ENCODE measurements at places on chromosomes 1 and 21.

GRCh38 chr1:223819730-223820514, 25.8 kb downstream of the TP53BP2 start:
- no peak for DNase-seq

GRCh38 chr21:22597660-22598255, 1599.5 kb downstream of the NCAM2 start:
- no peak for DNase-seq

- DNase-seq, result no peak
These were observed 31.8 kb upstream of the FBXO28 start for GRCh38 chr1:224082146-224082545.

GRCh38 chr1:114750780-114751179, 7.0 kb downstream of the CSDE1 start:
- DNase-seq, result no peak

- DNase-seq, result no peak
These were observed 643 bp downstream of the FNDC5 start for GRCh38 chr1:32869923-32870614.

- DNase-seq, result no peak
These were observed 1046.2 kb downstream of the AMY1C start for GRCh38 chr1:104795931-104796330.

GRCh38 chr1:107100331-107100984, 40.4 kb upstream of the NTNG1 start:
- DNase-seq, result no peak

- DNase-seq, result no peak
These were observed 70.3 kb downstream of the SYF2 start for GRCh38 chr1:25161981-25162380.

GRCh38 chr1:110780600-110781484, 92.1 kb upstream of the CD53 start:
- DNase-seq, result peak; percentile 25

- DNase-seq, result no peak
These were observed 15.8 kb downstream of the BEND5 start for GRCh38 chr1:48760857-48761256.

GRCh38 chr1:32240140-32240951, 6.7 kb upstream of the FAM167B start:
- peak; percentile 13 for DNase-seq

GRCh38 chr1:200041337-200042118, 14.0 kb downstream of the NR5A2 start:
- no peak for DNase-seq

- DNase-seq, result no peak
These were observed 4.6 kb downstream of the SNX27 start for GRCh38 chr1:151616505-151616849.

- DNase-seq, result no peak
These were observed 26.5 kb downstream of the C1orf116 start for GRCh38 chr1:207006083-207006482.

DNA sequence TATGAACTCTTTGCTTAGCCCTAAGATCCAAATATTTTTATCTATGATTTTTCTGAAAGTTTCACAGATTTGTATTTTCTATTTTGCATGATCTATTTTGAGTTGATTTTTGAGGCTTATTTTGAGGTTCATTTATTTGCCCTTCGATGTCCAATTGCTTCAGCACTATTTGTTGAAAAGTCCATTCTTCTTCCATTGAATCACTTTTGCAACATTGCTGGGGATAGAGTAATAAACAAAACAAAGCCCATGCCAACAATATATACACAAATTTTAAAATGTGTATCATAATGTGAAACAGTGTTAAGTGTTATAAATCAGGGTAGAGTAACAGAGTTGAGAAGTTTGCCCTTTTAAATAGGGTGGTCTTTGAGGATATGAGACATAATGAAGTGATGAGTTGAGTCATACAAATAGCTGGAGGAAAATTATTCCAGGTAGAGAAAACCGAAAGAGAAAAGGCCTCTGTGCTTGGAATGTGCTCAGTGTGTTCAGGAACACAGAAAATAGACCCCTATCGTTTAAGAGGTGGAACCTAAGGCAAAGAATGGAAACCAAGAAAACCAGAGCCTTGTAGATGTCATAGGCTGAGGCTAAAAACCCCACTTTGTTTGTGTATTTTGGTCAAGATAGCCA, 172.7 kb upstream of the NR5A2 start:
- DNase-seq, result no peak

- DNase-seq, result no peak
These were observed 5.1 kb downstream of the CLCNKB start for GRCh38 chr1:16048573-16049189.

- DNase-seq, result no peak
These were observed 70.9 kb downstream of the TM2D1 start for GRCh38 chr1:61654067-61654466.

DNA sequence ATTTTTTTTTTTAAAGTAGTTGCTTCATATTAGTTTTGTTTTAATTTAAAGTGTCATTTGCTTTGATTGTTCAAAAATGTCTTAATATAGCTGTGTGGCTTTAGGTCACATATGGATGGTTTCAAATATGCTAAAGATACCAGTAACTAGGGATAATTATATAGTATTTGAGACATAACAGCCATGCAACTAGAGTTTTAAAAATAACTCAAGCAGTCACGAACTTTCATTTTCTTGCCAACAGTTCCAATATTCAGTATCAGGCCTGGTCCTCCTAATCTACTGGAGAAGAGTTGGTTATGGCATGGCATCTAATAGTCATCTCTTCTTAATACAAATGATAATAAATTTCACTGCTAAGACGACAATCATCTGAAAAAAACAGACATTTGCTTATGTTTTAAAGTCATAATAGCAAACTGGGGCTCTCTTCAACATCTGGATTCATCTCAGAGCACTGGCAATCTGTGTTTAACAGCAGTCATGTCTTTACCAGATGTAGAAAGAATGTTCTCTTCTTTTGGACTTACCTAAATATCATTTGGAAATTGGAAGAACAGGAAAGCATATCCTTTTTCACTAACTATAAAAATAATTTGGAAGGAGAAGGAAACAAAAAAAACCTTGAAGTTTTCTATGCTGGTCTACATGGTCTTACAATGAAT, 24.1 kb upstream of the A3GALT2 start:
- DNase-seq, result no peak

DNA sequence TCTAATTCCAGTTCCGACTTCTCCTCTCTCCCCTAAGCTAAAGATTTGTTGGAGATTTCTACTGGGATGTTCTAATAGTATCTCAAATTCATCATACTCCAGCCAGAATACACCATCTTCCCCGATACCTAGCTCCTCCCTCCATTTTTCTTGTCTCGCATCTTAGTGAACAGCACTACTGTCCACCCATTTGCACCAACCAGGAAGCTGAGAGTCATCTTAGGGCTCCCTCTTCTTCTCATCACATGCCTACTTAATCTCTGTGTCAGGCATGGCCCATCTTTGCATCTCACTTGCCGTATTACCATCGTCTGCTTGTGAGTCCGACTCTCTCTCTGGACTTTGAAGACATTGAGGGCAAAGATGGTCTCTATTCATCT, 3.5 kb upstream of the TRIM63 start:
- DNase-seq, result no peak

DNA sequence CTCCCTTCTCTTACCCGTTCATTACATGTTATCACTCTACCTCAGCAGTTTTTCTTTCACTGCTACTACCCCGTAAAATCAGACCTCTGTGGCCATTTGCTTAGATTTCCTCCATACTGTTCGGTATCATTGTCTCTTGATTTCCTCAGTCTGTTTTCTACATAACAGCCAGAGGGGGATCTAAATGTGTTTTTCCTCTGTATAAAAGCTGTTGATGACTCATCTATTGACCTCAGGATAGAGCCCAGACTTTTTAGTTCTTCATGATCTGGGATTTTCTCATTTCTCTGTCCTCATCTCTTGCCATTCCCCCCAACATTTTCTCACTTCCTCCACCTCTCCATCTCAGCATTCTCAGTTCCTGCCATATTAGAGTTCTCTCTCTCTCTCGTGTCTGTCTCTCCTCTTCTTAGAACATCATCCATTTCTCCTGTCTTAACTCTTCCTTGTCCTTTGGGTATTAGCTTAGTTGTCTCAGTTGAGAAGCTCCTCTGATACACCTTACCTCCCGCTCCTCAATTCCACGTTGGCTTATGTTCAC, 10.5 kb downstream of the OTUD3 start:
- no peak for DNase-seq

DNA sequence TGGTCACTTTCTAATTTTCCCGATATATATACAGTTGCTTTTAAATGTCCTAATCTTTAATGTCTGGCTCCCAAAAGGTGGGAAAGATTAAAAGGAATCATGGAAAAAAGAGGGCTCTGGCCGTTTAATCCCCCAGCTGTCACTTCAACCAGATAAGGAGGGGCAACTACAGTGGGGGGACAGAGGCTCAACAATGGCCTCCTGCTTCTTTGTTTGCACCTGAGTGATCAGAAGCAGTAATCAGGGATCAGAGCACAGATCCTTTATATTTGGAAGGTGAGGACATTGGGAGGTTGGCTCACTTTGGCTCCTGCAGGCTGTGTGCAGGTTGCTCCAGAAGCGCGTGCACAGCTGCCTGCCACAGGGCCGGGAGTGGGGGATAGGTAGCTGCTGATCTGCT, 212.8 kb downstream of the FMN2 start:
- no peak for DNase-seq

DNA sequence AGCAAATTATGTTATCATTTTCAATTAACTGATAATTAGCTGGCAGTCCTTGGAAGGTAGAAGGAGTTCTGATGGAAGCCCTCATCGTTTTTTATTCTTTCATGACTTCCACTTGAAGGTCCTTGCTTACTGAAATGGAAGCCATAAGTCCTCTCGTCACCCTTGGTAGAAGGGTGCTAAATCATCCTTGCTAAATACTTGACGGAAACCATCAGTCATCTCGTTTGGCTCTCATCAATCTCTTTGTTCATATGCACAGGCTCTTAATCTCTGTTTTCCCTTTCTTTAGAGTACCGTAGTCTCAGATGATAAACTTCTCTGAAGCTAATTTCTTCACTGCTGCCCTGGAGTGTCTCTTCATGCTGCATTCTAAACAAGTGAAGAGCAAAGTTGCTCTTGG, 34.5 kb downstream of the UCK2 start:
- DNase-seq, result no peak

GRCh38 chr1:231557898-231558707, 29.6 kb downstream of the TSNAX start:
- DNase-seq, result no peak

DNA sequence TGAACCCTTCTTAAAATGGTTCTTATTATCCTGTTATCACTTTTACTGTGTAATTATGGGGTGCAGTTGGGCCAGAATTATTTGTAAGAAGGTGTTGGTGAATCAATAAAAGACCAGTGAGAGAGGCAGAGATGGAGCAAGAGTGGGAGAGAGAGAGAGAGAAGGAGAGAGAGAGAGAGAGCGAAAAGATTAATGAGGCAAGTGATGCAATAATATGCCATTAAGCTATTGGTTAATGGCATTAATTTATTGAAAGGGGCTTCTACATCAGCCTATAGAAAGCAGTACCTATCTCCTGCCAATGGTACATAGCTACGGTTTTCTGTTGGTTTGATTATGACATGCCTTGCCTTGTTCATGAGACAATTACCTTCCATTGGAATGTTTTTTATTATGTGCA, 388.7 kb downstream of the RPS6KC1 start:
- no peak for DNase-seq

DNA sequence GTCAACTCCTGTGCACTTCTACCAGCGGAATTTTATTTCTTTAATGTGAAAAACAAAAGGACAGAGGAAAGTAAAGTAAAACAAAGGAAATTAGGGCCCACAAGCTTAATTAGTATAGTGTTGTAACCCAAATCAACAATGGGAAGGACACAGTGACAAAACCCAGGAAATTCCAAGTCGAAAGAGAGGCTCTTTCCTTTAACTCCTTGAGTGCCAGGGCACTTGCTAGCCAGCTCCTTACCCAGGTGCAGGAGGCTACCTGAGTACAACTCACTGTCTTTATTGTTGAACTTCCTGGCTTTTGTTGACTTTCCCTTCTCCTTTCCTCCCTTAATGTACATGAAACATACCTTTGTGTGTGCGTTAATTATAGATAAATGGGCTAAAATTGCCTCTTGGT, 55.0 kb downstream of the PEX14 start:
- no peak for DNase-seq

DNA sequence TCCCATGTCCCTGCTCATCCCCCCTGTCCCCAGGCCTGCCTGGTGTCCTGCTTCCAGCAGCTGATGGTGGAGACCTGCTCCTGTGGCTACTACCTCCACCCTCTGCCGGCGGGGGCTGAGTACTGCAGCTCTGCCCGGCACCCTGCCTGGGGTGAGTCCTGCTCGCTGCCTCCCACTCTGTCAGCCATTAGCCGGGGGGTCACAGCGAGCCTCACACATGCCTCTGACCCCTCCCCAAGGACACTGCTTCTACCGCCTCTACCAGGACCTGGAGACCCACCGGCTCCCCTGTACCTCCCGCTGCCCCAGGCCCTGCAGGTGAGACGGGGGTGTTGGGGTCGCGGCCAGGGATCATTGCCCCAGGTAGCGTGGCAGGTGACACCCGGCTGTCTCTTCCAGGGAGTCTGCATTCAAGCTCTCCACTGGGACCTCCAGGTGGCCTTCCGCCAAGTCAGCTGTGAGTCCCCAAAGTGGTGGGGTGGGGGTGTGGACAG, 10.0 kb downstream of the SCNN1D start:
- no peak for DNase-seq

DNA sequence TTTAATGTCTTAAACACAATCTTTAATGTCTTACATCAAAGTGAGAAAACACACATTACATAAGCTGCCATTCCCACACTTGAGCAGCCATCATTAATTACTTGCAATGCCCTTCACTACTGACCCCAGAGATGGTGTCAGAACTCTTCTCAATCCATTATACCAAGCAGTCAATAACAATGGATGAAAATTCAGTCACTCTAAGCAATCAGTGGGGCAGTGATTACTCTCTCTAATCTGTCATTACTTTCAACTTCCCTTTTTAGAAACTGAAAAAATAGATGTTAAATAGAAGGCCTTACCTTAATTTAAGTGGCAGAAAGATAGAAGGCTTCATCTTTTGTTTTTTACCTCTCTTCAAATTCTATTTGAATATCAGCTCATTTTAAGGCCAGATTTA, 9.7 kb upstream of the FRRS1 start:
- no peak for DNase-seq

- DNase-seq, result no peak
These were observed 314.4 kb upstream of the VAMP3 start for GRCh38 chr1:7456722-7457082.

DNA sequence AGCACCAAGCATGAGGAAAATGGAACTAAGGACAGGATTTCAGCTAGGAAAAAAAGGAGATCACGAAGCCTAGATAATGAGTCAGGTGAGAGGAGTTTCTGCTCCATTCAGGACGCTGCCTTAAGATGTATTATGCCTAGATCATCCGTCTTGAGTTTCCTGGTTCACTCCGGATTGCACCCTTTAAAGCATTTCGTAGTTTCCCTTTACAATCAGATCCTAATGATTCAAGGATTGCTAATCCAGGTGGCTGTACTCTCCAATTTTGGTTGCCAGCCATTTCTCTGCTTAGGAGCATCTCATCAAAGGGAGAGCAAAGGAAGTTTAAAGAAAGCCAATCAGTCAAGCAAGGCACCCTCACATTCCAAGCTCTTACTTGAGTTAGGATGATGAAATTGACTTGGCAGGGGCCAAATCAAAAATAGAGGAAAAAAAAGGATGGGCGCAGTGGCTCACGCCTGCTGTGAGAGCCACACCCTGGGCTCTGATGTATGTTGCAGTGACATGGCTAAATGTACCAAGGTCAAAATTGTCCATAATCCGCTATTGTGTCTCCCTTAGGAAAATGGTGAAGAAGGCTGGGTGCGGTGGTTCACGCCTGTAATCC, 156.9 kb upstream of the SOD1 start:
- DNase-seq, result no peak

- DNase-seq, result peak; percentile 57
These were observed at the start of the genes MUTYH and TOE1 for GRCh38 chr1:45339789-45340558. MUTYH (minus strand) TSS chr1:45340440; CDS start chr1:45334505, 5,935 bp downstream. TOE1 (plus strand) TSS chr1:45340170; CDS start chr1:45340253, 83 bp downstream.

GRCh38 chr1:214427871-214428277, 123.5 kb downstream of the PTPN14 start:
- DNase-seq, result no peak
